ENCODE measurements at places on chromosomes 6 and 20.

- DNase-seq, result no peak
These were observed 799 bp upstream of the SHPRH start for GRCh38 chr6:145964948-145965366.

GRCh38 chr20:20386192-20386591, 18.3 kb downstream of the INSM1 start:
- no peak for DNase-seq

- DNase-seq, result no peak
These were observed 9.1 kb upstream of the ZNF133 start for GRCh38 chr20:18279242-18279641.

GRCh38 chr6:93105017-93105416, 314.3 kb downstream of the EPHA7 start:
- no peak for DNase-seq

- DNase-seq, result no peak
These were observed 2177.4 kb upstream of the DEFB115 start for GRCh38 chr20:29079769-29080690.

GRCh38 chr6:4778086-4778485, 1.9 kb downstream of the CDYL start:
- DNase-seq, result no peak
